ENCODE measurements at places on chromosomes 7 and 10. TPM values are rescaled to one million over a fixed set of nuclear protein-coding genes. Genes with fewer than 3 reads are reported as not detected.

GRCh38 chr7:34081935-34082334, 176.6 kb downstream of the BMPER start:
- DNase-seq: no peak

- DNase-seq: no peak
Measured at GRCh38 chr7:46532571-46532970, 611.5 kb upstream of the IGFBP3 start.

Gene OR13A1
- total RNA-seq: not detected

Gene MARVELD1
- 6.6 TPM for total RNA-seq

GRCh38 chr10:78981970-78982281, 86.8 kb upstream of the ZMIZ1 start:
- DNase-seq: peak; percentile 80

- no peak for DNase-seq
Measured at GRCh38 chr10:22246680-22247391, 29.0 kb upstream of the EBLN1 start.

GRCh38 chr7:32177232-32177631, 107.0 kb upstream of the PDE1C start:
- DNase-seq: no peak

DNA sequence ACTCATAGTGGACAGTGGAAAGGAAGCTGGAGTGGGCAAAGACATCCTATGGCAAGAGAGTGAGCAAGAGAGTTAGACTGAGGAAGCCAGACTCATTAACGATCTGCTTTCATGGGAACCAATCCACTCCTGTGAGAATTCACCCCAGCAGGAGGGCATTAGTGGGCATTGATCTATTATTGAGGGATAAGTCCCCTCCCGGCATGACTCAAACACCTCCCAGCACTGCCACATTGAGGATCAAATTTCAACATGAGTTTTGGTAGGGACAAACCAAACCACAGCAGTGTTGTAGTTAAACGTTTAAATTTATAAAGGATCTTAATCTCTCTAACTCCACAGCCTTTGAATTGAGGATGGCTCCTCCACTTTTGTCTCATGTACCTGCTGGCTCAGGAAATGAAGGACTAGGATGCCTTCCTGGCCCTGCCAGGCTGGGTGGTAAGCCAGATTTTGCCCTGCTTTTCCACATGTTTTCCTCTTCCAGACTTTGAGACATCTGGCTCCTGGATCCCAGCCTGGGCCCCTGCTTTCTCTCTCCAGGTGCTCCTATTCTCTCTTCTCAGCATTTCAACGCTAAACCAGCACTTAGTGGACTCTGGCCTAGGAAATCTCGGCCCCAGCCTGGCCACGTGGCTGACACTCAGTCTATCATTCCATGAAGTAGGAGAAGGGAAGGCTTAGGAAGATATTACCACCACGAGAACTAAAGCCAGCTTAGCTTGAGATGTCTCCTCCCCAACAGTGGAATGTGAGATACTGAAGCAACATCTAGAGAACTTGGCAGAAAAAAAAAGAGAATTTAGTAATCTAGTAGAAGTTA, 96.5 kb upstream of the PIP4K2A start:
- no peak for DNase-seq

All from heart left ventricle (tissue), 16 donors.